ENCODE measurements at places on chromosomes 5 and 9.

DNA sequence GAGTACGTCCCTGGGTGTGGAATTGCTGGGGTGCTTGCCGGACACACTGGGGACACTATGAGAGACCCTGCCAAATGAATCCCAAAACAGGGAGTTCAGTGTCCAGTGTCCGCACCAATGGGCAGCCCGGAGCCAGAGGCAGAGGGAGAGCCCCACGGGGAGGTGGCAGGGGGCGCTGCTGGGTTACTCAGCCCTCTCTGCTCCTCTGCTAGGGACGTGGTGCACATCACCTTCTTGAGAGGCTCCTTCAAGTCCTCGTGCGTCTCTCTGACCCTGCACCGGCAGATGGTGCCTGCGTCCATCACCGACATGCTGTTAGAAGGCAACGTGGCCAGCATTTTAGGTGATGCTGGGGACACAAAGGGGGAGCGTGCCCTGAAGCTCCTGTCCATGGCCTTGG, 20.8 kb downstream of the STKLD1 start:
- no peak for DNase-seq

DNA sequence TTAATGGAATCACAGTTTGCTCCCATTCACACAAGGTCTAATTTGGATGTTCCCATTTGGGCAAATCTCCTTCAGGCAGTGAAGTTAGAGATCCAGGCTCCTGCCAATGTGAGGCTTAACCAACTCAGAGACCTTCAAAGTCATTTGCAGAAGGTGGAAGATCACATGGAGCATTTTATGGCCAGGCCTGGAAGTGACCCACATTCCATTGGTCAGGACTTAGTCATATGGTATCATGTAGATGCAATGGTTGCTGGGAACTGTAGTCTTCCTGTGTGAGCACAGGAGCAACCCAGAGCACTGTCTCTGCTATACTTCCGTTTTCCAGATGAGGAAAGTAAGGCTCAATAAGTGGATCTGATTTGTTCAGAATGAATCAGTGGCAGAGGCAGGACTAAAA, 292.7 kb upstream of the SMARCA2 start:
- no peak for DNase-seq

DNA sequence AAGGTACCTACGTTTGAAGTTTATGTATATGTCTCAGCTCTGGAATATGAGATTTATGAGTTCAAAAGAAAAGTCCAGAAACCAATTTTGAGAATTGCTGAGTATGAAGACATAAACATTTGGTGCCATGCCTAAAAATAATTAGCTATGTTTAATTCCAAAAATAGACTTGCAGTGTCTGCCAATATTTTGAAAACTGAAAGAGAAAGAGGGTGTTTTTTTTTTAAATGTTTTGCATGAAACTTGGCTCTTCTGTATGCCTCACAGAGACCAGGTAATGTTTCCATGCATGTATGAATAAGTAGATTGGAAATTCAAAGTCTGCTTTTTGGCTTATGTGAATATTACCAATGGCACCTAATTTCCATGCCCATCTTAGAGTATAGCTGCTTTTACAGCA, 634.4 kb upstream of the C9orf72 start:
- DNase-seq: no peak

DNA sequence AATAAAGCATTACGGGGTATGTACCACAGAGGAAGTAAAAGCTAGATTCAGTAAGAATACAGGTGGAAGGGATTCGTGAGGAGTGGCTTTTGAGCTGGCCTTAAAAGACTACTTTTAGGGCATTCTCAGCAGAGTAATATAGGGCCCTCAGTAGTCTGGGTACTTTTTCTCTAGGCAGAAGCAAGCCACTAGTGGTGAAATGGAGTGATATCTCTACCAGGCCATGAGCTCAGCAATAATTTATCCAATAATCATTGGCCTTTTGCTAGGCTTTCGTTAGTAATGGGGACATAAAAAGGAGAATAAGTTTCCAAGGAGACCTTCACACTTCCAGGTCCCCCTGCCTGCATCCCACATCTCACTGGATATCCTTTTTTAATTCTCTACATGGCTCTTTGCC, 1.7 kb downstream of the POLR3G start:
- peak; percentile 16 for DNase-seq

DNA sequence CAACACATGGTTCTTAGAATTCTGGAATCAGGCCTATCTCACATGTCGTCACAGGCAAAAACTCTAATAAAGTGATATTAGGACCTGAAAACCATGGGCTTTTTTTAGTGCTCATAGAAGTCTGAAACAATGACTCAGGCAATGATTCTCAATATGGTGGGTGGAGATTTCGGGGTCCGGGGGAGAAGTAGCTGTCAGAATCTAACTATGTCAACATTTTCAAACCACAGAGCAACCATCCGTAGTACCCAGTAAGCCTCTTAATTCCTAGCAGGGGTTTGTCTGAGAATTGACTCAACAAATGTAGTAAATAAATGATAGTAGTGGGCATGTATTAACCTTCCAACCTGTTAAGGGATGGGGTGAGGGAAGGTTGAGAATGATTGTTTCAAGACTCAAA, 2.6 kb downstream of the AMACR start:
- DNase-seq: no peak

DNA sequence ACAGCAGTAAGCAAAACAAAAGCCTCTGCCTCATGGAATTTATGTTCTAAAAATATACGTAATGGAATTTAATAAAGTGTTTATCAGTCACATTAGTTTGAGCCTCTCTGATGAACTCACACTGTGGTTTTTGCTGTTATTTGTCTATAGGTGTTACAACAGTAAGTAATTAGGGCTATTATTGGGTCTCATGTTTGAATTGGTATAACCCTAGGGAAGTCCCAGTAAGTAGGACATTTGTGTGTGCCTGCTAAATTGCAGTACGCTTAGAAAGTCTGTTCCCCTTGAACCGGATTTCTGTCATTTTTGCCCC, 197.6 kb downstream of the NR3C1 start:
- no peak for DNase-seq
